ENCODE measurements at places on chromosomes 16 and 17. TPM values are rescaled to one million over a fixed set of nuclear protein-coding genes. Genes with fewer than 3 reads are reported as not detected.

The CACNG5 gene
- not detected for total RNA-seq

DNA sequence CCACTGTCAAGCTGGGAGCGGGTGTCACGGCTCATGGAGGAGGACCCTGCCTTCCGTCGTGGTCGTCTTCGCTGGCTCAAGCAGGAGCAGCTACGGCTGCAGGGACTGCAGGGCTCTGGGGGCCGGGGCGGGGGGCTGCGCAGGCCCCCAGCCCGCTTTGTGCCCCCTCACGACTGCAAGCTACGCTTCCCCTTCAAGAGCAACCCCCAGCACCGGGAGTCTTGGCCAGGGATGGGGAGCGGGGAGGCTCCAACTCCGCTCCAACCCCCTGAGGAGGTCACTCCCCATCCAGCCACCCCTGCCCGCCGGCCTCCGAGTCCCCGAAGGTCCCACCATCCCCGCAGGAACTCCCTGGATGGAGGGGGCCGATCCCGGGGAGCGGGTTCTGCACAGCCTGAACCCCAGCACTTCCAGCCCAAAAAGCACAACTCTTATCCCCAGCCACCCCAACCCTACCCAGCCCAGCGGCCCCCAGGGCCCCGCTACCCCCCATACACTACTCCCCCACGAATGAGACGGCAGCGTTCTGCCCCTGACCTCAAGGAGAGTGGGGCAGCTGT, 11.6 kb downstream of the SLC52A1 start:
- H3K4me1 ChIP-seq: no peaks in the 10 kb centered on the region
- H3K4me3 ChIP-seq: no peak overlapping the region
- H3K27me3 ChIP-seq: no peaks in the 10 kb centered on the region

DNA sequence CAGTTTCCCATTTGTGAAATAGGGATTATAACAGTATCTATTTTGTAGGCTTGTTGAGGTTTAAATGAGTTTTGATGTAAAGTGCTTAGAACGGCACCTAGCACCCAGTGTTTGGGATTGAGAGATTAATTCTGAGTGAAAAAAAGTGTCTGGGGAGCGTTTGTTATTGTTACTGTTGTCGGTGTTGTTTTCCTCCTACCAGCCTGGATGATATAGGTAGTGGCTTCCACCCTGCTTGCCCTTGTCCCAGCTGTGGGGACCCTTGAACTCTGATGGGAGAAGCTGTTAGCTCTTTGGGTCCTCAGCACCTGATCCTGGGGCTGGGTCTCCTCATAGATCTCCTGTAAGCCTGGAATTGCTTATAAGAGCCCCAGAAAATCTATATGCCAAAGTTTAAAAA, 4.9 kb downstream of the FMNL1 start:
- no peak overlapping the region for H3K4me3 ChIP-seq
- peaks cover 60% of the 10 kb centered on the region for H3K27me3 ChIP-seq
- H3K4me1 ChIP-seq: no peaks in the 10 kb centered on the region
- no peak overlapping the region for H3K27ac ChIP-seq

The ALOX15B gene
- total RNA-seq: not detected

The SLC13A2 gene
- total RNA-seq: 0.29 TPM

The SCIMP gene
- total RNA-seq: not detected

- peaks cover 1% of the 10 kb centered on the region for H3K36me3 ChIP-seq
- H3K27ac ChIP-seq: peak overlapping the region; percentile 13
- H3K4me1 ChIP-seq: peaks cover 19% of the 10 kb centered on the region
- peak overlapping the region; percentile 38 for H3K4me3 ChIP-seq
- peaks cover 14% of the 10 kb centered on the region for H3K27me3 ChIP-seq
Observed at GRCh38 chr17:73313526-73314127, 1.8 kb upstream of the CDC42EP4 start.

GRCh38 chr17:10836966-10837590, 809 bp downstream of the PIRT start:
- H3K4me1 ChIP-seq: no peaks in the 10 kb centered on the region
- no peak overlapping the region for H3K27ac ChIP-seq
- no peak for DNase-seq
- peaks cover 24% of the 10 kb centered on the region for H3K27me3 ChIP-seq
- no peak overlapping the region for H3K4me3 ChIP-seq

- H3K27ac ChIP-seq: no peak overlapping the region
- H3K4me1 ChIP-seq: peaks cover 3% of the 10 kb centered on the region
- H3K4me3 ChIP-seq: no peak overlapping the region
- DNase-seq: no peak
- no peaks in the 10 kb centered on the region for H3K36me3 ChIP-seq
Observed at GRCh38 chr17:10171581-10171981, 26.8 kb downstream of the GAS7 start.

DNA sequence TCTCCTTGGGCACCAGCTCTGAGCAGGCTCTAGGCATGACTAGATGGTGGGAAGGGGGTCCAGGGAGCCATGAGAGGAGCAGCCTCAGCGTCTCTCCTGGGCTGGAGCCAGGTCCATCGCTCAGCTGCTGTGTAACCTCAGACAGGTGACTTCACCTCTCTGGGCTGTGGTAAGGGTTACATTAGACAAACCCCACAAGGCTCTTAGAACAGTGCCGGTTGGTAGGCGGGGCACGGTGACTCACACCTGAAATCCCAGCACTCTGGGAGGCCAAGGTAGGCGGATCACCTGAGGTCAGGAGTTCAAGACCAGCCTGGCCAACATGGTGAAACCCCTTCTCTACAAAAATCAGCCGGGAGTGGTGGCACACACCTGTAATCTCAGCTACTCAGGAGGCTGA, 18.1 kb upstream of the NPTX1 start:
- DNase-seq: no peak
- no peaks in the 10 kb centered on the region for H3K36me3 ChIP-seq
- H3K27me3 ChIP-seq: peaks cover 30% of the 10 kb centered on the region
- no peak overlapping the region for H3K4me3 ChIP-seq
- H3K27ac ChIP-seq: no peak overlapping the region

The KATNIP gene
- 48.1 TPM for total RNA-seq

The NACA2 gene
- not detected for total RNA-seq

GRCh38 chr16:83338941-83339340, 468.8 kb upstream of the HSBP1 start:
- H3K36me3 ChIP-seq: no peaks in the 10 kb centered on the region
- H3K27ac ChIP-seq: no peak overlapping the region
- no peaks in the 10 kb centered on the region for H3K27me3 ChIP-seq

DNA sequence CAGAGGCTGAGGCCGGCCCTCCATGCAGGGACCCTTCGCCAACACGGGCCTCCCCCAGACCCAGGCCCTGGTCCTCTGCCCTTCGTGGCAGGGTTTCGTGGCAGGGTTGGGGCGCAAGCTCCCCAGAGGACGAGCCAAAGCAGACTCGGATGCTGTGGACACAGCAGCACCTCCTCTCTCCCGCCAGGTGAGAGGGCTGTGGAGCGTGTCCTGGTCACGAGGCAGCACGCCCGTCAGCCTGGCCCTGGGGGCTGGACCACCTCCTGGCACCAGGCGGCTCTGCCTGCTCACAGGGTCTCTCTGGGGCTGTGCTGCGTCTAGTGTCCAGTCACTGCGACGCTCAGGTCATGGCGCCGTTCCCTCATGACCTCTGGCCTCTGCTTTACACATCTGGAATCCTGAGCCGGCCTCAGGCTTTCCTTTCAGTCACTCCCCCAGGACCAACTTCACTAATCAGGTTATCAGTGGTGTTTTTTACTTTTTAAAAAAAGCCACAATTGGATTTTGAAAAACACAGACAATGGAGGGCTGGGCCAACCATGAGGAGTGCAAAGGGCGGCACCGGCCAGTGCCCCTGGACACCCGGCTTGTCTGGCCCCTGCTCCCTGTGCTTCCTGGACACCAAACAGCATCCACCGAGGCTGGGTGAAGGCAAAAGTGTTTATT, 5.4 kb downstream of the NDUFAF8 start:
- H3K36me3 ChIP-seq: peaks cover 1% of the 10 kb centered on the region
- H3K4me3 ChIP-seq: no peak overlapping the region
- H3K4me1 ChIP-seq: peaks cover 6% of the 10 kb centered on the region

The SEPTIN12 gene
- 0.78 TPM for total RNA-seq

All from progenitor cell of endocrine pancreas (in vitro differentiated cells).